Activated CD4-positive, alpha-beta T cell treated with anti-CD3 and anti-CD28 coated beads for 24 hours (primary cell): ENCODE measurements at places on chromosomes 1 and 21.

DNA sequence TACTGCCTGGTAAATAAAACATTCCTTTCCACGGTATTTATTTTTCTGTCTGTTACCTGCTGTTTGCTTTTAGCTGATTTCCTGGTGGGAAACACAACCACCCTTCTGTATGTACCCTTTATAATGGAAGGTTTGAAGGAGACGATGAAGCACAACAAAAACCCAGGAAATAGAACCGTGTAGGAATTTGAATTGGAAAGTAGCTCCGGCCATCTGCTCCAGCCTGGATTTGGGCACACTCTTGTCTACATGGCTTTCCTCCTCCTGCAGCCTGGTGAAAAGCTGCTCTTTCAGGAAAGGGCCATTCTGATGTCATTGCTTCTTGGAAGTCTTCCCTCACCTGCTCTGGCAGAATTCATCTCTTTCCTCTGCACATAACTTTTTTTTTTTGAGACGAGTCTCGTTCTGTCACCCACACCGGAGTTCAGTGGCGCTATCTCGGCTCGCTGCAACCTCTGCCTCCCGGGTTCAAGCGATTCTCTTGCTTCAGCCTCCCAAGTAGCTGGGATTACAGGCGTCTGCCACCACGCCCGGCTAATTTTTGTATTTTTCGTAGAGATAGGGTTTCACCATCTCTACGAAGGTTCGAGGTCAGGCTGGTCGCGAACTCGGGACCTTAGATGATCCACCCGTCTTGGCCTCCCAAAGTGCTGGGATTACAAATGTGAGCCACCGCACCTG, 2.7 kb downstream of the AK4 start:
- no peak for DNase-seq

DNA sequence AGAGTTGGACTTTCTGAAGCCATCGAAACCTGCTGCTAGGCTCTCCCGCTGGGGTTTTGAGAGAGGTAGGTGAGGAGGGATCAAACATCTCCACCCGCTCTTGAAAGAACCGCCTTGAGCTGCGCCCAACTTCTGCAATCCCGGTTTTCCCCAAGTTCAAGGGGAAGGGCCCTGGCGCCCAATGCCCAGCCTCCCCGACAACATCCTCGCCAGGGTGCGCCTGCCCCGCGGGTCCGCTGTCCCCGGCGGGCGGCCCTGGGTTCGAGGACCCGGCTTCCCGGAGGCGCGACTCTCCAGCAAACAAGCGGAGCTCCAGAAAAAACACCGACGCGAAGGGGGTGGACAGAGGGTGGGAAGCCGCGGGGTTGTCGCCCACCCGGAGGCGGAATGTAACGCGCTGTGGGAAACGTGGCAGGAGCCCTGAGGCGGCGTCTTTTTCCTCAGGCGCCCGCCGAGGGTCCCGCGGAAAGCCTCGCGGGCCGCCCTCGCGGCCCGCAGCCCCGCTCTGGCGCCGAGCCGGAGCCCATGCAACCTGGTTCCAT, 607 bp downstream of the BTG3 start:
- peak; percentile 2 for DNase-seq

DNA sequence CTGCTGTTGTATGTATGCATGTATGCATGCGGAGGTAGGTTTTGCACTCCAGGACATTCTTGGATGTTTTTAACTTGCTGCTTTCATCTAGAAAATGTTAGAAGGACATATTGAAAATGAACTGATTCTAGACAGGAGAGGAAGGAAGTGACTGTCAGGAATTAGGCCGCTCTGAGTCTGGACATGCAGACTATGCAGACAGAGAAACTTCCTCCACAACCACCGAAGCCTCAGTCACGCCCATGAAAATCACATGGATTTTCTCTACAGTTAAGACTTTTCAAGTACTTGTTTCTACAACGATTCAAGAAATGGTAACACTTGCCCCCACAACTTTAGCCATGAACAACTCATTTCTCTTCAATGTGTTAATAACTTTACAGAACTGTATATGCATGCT, 211.1 kb downstream of the SMYD3 start:
- DNase-seq, result no peak

GRCh38 chr1:156914440-156914856, 6.0 kb upstream of the LRRC71 start:
- DNase-seq, result no peak

DNA sequence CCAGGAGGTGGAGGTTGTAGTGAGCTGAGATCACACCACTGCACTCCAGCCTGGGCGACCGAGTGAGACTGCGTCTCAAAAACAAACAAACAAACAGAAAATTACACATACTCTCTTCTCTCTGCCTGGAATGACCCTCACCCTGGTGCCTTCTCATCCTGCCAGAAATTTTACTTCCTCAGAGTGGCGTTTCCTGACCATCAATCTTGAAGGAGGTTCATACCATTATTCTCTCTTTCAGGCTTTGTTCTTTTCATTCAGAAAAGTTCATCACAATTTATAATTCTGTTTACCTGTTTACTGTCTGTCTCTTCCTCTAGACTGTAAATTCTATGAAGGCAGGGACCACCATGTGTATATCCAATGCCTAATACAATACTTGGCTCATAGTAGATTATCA, 79.3 kb downstream of the RPS6KA1 start:
- DNase-seq, result no peak
